ENCODE measurements at places on chromosomes 6 and 20.

DNA sequence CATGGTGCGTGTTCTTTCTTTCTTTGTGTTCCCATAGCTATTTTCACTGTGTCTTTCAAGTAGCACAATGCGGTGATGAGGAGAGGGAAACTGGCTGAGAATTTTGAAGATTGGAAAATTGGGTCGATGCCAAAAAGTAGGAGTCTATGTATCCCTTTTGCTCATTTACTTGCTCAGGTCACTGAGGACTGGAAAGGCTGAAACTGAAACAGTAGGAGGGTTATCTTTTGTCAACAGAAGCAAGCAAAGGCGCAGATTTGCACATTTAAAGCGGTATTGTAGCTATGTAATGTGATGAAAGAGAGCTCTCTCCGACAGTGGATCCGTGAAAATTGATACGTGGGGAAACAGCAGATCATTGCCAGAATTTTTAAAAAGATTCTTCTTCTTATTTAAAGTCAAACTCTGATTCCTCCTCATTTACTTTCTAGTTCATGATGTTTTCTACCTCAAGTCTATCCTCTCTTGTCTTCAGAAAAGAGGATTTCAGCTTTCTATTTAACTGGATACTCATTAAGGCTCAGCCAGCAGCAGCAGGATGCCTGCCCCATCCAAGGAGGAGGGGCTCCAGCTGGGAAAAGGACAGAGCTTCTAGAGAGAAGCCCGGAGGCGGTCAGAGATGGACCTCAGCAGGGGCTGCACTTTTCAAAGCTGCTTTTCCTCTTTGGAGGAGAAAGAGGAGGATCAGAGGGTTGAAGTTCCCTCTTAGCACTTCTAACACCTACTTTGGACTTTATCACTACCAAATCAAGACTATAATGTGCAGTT lies 15.9 kb upstream of the FYN start:
- no peak for DNase-seq

- DNase-seq = no peak
These were observed 1067.9 kb upstream of the MAP3K7 start for GRCh38 chr6:91654793-91655192.

GRCh38 chr6:79455446-79455845 lies 81.8 kb downstream of the LCA5 start:
- DNase-seq = no peak

DNA sequence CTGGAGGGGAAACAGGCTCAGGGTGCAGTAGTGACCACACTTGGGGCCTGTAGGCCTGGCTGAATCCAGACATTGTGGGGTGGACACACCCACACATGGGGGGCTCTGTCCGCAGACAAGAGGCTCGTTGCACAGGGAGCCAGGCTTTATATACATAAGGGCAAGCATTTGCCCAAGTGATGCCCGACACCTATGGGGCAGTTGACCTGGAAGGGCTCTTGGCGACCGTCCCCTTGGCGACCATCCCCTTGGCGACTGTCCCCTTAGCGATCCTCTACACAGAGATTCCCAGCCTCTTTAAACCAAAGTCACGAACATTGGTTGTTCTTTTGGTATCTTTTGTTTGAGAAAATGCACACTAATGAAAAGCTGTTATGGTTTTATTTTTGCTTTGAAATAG lies 2.7 kb downstream of the TOX2 start:
- no peak for DNase-seq

DNA sequence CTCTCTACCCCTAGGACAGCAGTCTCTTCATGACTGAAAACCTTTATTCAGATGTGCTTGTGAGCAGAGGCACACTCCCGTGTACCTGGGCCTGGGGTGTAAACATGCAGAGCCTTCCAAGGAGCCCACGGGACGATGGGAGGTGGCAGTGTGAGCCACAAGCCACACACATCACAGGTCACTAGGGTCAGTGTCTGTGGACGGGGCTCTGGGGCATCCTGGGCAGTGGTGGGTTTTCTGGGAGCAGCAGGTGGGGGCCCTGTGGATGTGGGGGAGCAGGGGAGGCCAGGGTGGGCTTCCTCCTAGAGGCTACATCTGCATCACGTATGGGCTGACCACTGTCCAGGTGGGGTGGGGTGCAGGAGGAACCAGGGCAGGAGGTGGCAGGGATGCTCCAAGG lies 16.7 kb upstream of the TTLL2 start:
- DNase-seq = no peak

- no peak for DNase-seq
These were observed 73.0 kb upstream of the NRSN1 start for GRCh38 chr6:24053057-24053456.

GRCh38 chr20:62805711-62806382 lies 1.2 kb downstream of the OGFR start:
- DNase-seq = no peak

- no peak for DNase-seq
These were observed 146.9 kb downstream of the PHACTR3 start for GRCh38 chr20:59751075-59751711.

DNA sequence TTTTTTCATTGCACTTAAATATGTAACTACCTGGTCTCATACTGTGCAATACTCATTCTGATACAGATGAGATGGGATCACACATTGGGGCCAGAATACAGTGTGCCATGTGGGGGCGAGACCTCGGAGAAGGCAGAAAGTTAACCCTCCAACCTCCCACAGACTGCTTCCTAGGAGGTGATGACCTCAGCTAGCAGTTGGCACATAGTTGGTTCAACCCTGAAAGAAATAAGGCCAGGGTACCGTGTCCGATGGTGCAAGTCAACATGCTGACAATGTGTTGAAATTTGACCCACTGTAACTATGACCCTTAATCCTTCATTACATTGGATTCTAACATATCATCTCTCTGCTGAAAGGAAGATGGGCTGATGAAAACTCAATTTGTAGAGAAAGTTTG lies 61.9 kb downstream of the GJA10 start:
- DNase-seq = no peak

GRCh38 chr6:159194421-159194820 lies 25.2 kb downstream of the FNDC1 start:
- no peak for DNase-seq

DNA sequence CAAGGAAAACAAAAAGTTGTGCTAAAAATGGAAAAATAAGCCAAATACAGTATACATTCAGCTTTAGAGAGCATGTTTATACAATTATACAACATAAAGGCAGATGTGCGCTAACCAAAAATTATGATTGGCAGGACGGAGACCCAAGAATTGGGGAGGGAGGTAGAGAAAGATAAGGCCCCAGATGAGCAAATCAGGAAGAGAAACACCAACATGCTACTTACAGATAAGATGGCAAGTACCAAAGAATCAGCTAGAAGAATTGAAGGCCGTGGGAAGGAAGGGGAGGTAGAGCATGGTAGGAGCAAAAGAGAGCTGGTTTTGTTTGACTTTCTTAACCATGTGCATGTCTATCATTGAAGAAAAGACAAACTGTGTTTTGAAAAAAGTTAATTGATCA lies 45.4 kb downstream of the PRND start:
- DNase-seq = no peak

GRCh38 chr6:12343440-12344162 lies 53.4 kb downstream of the EDN1 start:
- DNase-seq = no peak

- no peak for DNase-seq
These were observed 28.1 kb downstream of the INSM1 start for GRCh38 chr20:20395903-20396568.

DNA sequence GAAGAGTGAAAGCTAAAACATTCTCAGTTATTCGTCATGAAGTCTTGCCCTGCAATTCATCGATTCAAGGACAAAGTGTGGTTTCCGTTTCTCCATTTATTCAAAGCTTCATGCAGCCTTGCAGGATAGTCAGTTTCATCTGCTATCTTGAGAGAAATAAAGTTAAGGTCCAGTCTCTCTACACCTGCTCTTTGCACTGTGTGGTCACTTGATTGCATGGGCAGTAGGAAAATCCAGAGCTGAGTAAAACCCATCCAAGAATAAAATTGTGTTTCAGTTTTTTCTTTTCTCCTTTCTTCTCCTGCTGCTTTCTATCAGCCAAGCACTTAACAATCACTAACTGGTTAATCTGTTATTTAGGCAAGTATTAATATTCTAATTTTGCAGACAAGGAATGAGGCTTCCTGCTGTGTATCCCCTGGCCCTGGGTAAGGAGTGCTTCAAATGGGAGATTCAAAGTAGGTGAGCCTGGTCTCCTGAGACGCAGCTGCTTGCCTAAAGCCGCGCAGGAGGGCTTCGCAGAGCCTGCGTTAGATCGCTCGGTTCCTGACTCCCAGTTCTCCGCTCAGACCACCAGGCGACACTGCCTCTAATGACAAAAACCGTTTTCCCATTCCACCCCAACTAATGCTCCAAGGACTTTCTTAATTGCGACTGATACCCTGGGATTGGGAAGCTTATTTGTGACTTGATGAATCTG lies 808.3 kb downstream of the TFAP2A start:
- no peak for DNase-seq

GRCh38 chr6:129889580-129889979 lies 28.5 kb upstream of the TMEM244 start:
- no peak for DNase-seq

DNA sequence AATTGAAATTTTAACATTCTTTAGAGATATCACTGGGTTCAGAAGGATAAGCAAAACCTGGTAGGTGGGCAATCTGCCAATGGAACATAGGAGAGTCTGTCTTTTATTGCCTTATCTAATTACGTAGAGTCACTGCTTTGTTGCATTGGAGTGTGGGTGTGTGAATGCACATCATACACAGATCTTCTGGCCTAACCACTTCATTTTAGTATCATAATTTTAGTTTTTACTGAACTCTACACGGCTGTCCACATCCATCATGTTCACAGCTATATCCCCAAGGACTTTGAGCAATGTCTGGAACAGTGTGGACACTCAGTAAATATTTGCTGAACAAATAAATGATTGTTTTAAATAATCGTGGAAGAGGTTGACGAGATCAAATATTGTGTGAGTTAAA lies 104.6 kb upstream of the AKIRIN2 start:
- no peak for DNase-seq

DNA sequence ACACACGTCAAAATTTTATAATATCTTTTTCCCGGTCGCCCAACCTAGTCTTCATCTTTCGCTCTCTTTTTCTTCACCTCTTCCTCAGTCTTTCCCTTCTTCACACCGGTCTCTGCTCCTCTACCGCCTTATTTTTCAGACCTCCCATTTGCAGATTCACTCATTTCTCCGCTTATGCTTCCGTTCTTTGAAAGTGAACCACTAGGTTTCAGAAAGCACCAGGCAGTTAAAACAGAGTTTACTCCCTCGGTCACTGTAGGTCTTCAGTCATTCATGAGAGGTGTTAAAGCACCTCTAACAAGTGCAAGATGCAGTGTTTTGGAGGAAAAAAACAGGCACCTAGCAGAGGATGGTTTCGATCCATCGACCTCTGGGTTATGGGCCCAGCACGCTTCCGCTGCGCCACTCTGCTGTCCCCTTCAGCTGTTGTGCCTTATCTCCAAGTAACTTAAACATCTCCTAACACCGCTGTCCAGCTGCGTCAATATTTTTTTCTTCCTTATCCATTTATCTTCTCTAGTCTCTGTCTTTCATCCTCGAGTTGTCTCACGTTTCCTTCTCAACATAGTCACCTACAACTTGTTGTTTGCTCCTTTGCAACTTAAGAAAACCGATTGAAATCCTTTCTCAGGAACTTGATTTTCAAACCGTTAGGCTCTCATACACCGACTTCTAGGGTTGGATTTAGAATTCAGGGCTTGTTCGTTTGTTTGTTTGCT lies 119.7 kb upstream of the ZNF184 start:
- DNase-seq = no peak

DNA sequence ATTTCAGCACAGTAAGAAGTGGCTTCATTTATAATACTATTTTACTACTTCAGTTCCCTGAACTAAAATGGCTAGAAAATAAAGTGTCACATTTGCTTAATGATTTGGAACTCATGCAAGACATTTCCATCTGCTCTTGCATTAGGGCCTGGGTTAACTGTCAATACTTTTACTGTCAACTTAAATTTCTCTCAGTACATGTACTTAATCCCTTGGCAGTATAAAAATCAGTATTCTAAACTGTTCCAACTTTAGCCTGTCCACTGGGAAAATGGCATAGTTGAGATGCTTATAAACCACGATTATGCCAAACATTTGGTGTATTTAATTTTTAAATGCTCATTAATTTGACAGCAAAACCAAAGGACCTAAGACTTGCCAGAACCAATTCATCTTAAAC lies 154.5 kb downstream of the ASCC3 start:
- DNase-seq = no peak

GRCh38 chr6:114216789-114217467 lies 125.9 kb downstream of the HS3ST5 start:
- no peak for DNase-seq

DNA sequence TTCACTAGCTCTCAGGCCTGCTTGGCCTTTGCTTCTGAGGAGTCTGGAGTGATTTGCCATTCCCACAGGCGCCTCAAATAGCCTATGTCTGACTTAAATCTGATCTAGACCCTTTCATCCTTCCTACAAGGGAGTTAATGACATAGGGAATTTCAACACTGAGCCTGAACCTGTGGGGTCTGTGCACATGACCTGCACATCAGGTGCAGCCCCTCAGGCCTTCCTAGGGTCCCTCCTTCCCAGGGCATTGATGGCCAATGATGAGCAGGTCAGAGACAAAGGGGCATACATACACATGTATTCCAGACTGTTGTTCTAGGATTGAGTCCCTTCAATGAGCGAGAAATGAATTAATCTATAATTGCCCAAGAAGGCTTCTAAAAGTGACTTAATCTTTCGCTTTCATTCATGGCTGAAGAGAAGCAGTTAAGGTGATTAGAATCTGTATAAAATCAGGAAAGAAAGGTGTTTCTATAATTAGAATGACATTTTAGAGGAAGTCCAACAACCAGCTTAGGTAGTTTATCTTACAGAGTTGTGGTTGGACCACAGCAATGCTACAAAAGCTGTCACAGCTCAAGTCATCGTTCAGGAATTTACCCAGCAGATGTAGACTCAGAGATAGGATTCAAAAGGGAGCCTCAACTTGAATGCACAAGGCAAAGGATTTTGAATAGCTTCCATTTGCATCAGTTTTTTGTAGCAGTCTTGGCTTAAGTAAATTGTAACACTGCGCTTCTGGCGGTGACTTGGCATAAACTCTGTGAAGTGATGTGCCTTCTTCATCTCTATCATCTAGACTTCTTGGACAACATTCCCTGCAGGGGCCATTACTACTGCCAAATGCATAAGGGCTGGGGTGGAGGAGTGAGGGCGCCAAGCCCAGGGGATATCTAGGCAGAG lies 27.0 kb upstream of the TBC1D7 start:
- DNase-seq = no peak

DNA sequence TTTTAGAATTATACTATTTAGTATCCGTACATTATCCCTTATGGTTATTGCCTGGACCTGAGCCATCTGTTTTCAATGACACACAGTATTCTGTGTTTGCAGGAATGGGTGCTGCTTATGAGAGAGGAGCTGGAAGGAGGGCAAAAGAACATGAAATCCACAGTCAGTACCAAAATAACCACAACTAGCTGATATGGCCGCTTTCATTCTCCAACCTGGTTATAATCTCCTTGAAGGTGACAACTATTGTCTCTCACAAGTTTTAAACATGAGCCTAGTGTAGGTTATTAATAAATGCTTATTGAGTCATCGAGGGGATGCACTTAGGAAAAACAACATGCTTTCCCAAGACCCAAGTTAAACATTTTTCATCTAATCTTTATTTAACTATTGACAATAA lies 356.6 kb downstream of the BMP2 start:
- DNase-seq = no peak
